ENCODE measurements at places on chromosomes 5 and 9. TPM values are rescaled to one million over a fixed set of nuclear protein-coding genes. Genes with fewer than 3 reads are reported as not detected.

SGCD gene
- total RNA-seq: 83.1 TPM

- peak; percentile 88 for DNase-seq
Observed at GRCh38 chr5:157651623-157652376, 438 bp downstream of the SOX30 start.

SPATA31A3 gene
- total RNA-seq: not detected

- no peak for DNase-seq
Observed at GRCh38 chr5:91541696-91542095, 158.6 kb upstream of the ARRDC3 start.

- no peak for DNase-seq
Observed at GRCh38 chr5:53403291-53403690, 77.1 kb upstream of the FST start.

DPP7 gene
- total RNA-seq: 150 TPM

WWC1 gene
- 0.51 TPM for total RNA-seq

ZNF79 gene
- 5.5 TPM for total RNA-seq

DNA sequence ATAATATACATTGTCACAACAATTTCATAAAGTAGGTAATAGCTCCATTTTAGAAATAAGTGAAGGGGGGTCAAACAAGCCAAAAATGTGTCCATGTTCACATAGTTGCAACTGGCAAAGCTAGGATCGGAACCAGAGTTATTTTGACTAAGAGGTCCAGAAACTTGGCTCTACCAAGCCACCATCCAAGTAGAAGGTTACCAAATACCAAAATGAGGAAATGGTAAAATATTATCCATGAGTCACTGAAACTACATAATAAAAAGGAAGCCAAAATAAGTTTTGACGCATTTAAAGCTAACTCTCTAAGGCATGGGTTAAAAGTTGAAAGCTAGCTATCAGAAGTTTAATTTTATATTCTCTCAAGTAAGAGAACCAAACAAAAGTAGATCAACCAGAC, 886.9 kb upstream of the DMAC1 start:
- DNase-seq: no peak

DNA sequence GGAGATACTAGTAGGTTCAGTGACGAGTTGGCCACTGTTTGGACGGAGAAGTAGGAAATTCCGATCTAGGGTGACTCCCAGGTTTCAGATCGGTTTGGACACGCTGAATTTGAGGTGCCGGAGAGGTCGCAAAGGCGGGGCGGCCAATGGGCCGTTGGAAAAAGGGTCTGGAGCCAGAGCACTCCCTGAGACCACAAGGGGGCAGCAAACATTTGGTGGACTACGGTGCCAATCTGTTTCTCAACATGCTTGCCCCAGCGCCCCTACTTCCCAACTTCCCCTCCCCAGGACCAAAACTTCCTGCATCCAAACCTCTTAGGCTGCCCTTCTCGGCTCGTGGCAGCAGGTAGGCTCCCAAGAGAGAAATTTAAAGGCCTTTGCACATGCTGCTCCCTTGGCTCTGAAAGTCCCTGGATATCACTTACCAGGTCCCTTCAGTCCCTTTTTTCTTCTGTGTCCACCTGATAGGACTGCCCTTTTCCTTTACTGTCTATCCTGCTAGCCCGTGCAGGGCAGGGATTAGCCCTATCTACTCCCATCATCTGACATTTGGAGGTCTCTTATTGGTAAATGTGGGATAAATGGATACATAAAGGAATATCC, 992 bp upstream of the RPP25L start:
- no peak for DNase-seq

GRCh38 chr5:31698673-31699072, 59.7 kb downstream of the PDZD2 start:
- DNase-seq: no peak

GRCh38 chr5:26847041-26847736, 191.2 kb downstream of the CDH9 start:
- no peak for DNase-seq

- DNase-seq: no peak
Observed at GRCh38 chr5:114789773-114790402, 379.8 kb downstream of the TRIM36 start.

DNA sequence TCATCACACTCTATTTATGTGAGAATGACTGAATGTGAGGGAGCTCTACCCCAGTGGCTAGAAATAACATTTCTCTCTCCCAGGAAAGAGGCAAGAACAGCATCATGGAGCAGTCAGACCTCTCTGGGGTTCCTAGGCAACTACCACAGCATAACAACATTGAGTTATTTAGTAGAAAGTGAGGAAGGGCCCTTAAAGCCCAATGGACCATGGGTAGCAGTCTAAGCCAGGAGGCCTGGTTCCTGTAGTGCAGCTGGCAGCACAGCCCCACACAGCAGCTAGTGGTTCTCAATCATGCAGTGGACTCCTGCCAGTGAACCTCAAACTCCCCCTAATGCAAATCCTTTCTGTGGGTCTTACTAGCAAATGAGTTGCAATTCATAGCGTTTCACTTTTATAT, 55.3 kb downstream of the SPEF2 start:
- DNase-seq: no peak

DNA sequence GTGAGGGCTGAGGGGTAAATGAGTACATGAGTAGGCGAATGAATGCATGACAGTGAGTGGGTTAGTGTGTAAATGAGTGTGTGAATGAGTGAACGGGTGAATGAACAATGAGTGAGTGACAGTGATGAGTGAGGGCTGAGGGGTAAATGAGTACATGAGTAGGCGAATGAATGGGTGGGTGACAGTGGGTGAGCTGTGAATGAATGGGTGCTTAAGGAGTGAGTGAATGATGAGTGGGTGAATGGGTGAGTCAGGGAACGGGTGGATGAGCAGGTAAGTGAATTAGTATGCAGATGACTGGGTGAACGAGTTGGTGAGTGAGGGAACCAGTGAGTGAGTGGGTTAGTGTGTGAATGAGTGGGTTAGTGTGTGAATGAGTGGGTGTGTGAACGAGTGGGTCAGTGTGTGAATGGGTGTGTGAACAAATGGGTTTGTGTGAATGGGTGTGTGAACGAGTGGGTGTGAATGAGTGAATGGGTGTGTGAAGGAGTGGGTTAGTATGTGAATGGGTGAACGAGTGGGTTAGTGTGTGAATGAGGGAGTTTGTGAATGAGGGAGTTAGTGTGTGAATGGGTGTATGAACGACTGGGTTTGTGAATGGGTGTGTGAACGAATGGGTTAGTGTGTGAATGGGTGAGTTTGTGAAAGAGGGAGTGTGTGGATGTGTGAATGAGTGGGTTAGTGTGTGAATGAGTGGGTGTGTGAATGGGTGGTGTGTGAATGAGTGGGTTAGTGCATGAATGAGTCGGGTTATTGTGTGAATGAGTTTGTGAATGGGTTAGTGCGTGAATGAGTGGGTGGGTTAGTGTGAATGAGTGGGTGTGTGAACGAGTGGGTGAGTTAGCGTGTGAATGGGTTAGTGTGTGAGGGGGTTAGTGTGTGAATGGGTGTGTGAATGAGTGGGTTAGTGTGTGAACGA, 32.9 kb downstream of the NKD2 start:
- DNase-seq: no peak

- DNase-seq: no peak
Observed at GRCh38 chr5:37850226-37850865, 10.5 kb upstream of the GDNF start.

GRCh38 chr5:124342584-124342983, 403.9 kb downstream of the ZNF608 start:
- no peak for DNase-seq

- DNase-seq: peak; percentile 79
Observed at GRCh38 chr5:140214831-140215230, 39.8 kb downstream of the CYSTM1 start.

- DNase-seq: peak; percentile 5
Observed at GRCh38 chr9:38368731-38369130, 23.8 kb upstream of the ALDH1B1 start.

- no peak for DNase-seq
Observed at GRCh38 chr5:75054134-75054930, 2.0 kb upstream of the GCNT4 start.

- DNase-seq: no peak
Observed at GRCh38 chr9:32172256-32172655, 212.2 kb upstream of the ACO1 start.

- DNase-seq: no peak
Observed at GRCh38 chr9:135183528-135184180, 96.2 kb downstream of the OLFM1 start.

ZNF300 gene
- total RNA-seq: 1.5 TPM

DNA sequence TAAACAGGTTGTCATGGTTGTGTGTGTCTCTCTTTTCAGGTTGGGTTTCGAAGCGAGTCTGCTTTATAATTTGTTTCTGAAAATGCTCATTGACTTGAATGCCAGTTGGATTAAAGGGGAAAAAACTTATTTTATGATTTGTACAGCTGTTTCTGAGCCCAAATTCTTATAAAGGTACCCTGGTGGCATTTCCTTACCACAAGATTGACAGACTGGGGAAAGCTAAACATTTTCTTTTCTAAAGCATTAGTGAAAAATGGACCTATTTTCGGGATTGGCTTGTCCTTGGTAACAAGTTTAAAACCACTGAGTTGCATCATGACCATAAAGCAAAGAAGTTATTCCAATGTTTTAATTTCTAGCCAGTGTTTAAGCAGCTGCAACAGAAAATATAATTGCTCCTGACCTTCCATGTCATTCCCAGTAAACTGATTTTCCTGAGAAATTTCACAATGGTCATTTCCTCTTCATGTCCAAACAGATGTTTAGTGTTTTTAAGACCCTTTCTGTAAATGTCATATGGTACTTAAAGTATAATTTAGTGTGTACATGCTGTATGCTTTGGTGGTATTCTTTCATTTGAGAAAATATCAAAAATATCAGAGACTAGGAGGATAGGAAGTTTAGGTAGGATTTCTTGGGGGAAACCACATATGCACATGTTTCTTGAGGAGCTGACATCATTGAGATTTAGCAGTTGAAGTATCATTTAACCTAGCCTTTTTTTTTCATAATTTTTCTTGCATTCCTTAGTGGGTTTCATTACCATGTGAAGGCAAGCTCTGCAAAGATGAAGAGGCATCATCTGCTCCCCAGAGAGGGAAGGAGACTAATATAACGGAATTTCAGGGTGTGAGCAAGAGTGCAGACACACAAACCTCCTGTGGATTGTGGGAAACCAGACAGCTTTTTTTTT, 667.1 kb upstream of the RGMB start:
- DNase-seq: no peak

GCNT1 gene
- total RNA-seq: 2.0 TPM

IL5 gene
- not detected for total RNA-seq

GRCh38 chr9:38670542-38671371, 49.2 kb downstream of the FAM240B start:
- DNase-seq: no peak

GABRA6 gene
- total RNA-seq: not detected

LAMC3 gene
- total RNA-seq: 0.89 TPM

- no peak for DNase-seq
Observed at GRCh38 chr9:96149533-96150280, 152.3 kb downstream of the HSD17B3 start.

GRCh38 chr9:109639674-109640579, 140.1 kb upstream of the PALM2AKAP2 start:
- peak; percentile 79 for DNase-seq

DNA sequence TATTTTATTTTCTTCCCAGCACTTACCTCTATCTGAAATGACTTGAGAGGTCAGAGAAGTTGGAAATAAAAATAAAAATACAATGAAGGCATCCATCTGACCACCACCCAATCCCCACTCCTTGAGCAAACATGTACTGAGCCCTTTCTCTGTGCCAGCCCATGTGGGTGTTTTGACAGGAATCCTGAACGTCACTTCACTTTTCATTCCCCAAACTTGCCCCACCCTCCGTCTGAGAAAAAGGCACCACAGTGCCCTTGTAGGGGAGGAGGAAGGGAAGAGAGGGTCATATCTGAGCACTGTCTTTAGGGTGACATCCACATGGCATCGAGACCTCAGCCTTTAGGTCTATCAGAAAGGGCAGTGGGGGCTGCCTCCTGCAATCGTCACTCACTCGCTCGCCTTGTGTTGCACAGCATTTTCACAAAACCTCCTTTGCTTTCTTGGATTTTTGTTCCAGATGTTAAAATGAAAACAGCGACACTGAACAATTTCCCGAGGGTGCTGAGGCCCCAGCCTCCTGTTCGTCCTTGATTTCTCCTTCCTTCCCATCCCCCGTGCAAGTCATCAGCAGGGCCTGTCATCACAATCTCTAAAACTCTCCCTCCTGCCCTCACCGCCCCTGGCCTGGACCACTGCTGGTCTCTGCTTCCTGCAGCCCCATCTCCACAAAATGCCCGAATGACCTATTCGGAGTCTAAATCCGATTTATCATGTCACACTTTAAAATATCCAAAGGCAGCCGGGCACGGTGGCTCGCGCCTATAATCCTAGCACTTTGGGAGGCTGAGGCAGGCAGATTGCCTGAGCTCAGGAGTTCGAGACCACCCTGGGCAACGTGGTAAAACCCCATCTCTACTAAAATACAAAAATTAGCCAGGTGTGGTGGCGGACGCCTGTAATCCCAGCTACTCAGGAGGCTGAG, 13.0 kb downstream of the HIGD2A start:
- DNase-seq: no peak

SLC34A1 gene
- total RNA-seq: not detected

- peak; percentile 82 for DNase-seq
Observed at GRCh38 chr9:129052592-129052991, 16.2 kb downstream of the MIGA2 start.

GRCh38 chr9:130922893-130923610, 16.0 kb downstream of the FIBCD1 start:
- no peak for DNase-seq

- no peak for DNase-seq
Observed at GRCh38 chr5:77197840-77198554, 12.5 kb upstream of the PDE8B start.

TUSC1 gene
- total RNA-seq: 8.9 TPM

DNA sequence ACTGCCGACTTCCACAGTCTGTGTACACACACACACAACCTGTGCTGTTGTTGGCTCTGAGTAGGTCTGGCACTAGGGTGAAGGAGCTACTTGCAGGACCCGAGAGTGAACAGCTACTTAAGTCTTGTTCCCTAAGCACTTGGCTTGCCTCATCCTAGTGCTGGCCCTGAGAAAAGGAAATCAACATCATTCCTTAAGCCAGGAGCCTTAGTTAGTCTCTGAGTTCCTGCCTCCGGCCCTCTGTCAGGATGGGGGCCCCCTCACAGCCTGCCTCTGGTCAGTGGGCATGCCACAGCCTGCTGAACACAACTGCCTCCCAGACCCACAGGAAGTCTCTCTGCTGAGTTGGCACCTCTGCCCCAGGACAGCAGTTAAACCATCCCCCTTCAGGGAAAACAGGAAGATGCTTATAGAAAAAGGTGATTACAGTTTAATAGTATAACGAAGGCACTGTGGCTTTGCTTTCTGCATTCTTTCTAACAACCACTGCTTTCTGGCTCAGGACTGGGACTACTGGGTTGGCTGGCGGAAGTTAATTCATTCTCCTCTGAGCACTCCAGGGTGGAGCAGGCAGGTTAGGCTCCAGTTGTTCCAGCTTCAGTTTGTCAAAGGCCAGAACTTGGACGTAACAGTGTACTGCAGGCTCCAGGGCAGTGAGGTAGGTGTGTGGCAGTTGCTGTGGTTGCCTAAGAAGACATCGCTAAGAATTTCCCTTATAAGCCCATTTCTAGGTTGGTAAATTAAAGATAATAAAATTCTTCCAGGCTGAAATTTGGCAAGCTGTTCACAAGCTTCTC, 2.8 kb downstream of the MAMDC2 start:
- no peak for DNase-seq
